ENCODE measurements at places on chromosomes 1 and 21.

DNA sequence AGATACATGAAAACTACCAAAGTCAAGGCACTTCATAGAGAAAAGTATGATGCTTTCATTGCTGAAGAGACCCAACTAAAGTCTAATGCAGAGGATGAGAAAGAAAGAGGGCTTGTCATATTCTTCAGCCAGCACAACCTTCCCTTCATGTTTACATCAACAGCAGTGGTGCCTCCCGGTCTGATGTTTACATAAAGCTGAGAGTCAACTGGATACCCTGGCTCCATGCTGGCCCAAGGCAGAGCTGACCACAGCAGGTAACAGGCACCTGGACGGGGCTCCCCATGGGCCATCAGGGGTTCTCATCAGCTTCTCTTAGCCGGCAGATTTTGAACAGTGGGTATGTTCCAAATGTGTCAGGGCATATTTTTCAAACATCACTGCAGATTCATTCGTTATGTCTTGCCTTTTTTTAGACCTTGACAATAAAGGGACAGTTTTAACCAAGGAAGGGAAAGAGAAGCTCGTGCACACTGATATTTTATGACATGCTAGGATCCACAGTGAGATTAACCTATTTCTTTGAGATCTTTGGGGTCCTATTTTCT is 117.1 kb downstream of the NRIP1 start:
- DNase-seq, result no peak

GRCh38 chr1:110412576-110412975 is 5.1 kb upstream of the LAMTOR5 start:
- DNase-seq, result peak; percentile 83

GRCh38 chr1:46484783-46485490 is 4.7 kb upstream of the DMBX1 start:
- no peak for DNase-seq

DNA sequence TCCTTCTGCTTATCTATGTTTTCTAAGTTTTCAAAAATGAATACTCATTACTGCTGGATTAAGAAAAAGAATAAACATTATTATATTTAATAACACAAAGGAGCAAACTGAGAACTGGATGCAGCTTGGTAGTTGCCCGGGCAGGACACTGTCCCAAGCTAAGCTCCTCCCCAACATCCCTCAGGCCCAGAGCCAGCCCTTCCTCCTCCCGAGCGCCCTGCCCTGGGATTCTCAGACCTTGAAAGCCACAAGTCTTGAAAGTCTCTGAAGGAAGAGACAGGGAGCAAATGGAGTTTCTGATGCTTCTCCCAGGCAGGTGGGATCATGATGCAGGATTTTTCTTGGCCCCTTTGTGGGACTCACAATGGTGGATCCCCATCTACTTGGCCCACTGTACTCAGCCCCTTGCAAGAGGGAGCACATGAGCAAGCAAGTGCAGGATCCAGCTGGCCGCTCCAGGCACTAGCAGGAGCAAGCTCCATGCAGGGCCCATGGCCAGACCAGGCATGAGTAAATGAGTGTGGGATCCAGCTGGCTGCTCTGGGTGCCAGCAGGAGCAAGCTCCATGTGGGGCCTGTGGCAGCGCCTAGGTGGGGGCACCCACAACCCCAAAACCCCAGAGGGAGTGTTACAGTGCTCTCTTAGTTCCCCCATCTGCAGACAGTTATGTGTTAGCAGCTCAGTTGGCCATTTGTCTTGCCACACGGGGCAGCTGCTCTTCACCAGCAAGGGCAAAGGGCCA is 32.1 kb upstream of the RAB4A start:
- DNase-seq, result no peak

- no peak for DNase-seq
Measured at GRCh38 chr1:193281894-193282293, 95.5 kb upstream of the B3GALT2 start.

- no peak for DNase-seq
Measured at GRCh38 chr1:107549152-107549810, 408.4 kb downstream of the NTNG1 start.

All from BE2C (cell line).